ENCODE measurements at places on chromosomes 7 and 10. TPM values are rescaled to one million over a fixed set of nuclear protein-coding genes. Genes with fewer than 3 reads are reported as not detected.
A peak's percentile ranks its signal among the peaks of the same experiment; 100 is the strongest.

The NUPR2 gene
- not detected for total RNA-seq

The CALHM2 gene
- 35.8 TPM for total RNA-seq

The CLDN4 gene
- total RNA-seq, result 0.26 TPM

The ADAMTS14 gene
- 1.8 TPM for total RNA-seq

The FAM53B gene
- total RNA-seq, result 10.8 TPM

The PNLIPRP2 gene
- total RNA-seq, result not detected

The FAM237B gene
- not detected for total RNA-seq

DNA sequence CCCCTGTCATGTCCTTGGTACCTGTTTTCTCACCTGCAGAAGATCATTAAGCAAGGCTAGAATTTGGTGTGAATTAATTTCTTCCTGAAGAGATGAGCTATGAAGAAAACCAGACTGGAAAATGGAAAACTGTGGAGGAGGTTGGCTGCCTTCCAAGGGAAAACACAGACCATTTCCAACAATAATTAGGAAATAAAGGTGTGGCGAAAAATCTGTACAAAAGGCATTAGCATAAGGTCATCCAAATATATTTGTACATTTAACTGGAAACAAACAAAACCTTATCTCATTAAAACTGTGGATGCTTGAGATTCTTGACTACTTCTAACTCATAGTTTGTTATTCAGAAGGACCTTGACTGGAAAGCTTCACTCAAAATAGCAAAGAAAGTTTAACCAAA lies 1.7 kb downstream of the STN1 start:
- H3K27ac ChIP-seq, result no peak overlapping the region
- H3K27me3 ChIP-seq, result no peaks in the 10 kb centered on the region
- no peak for DNase-seq
- no peak overlapping the region for H3K4me3 ChIP-seq
- no peaks in the 10 kb centered on the region for H3K36me3 ChIP-seq

GRCh38 chr7:116353647-116354046 lies 143.3 kb downstream of the TES start:
- no peak overlapping the region for H3K4me3 ChIP-seq
- H3K27me3 ChIP-seq, result no peaks in the 10 kb centered on the region
- no peaks in the 10 kb centered on the region for H3K36me3 ChIP-seq
- peak; percentile 33 for DNase-seq

- no peaks in the 10 kb centered on the region for H3K4me1 ChIP-seq
- H3K36me3 ChIP-seq, result no peaks in the 10 kb centered on the region
- H3K27me3 ChIP-seq, result no peaks in the 10 kb centered on the region
- no peak overlapping the region for H3K4me3 ChIP-seq
- H3K27ac ChIP-seq, result no peak overlapping the region
Measured at GRCh38 chr10:82558014-82558607, 683.1 kb downstream of the NRG3 start.

- no peak overlapping the region for H3K27ac ChIP-seq
- H3K4me3 ChIP-seq, result no peak overlapping the region
- no peaks in the 10 kb centered on the region for H3K27me3 ChIP-seq
- DNase-seq, result peak; percentile 8
- H3K4me1 ChIP-seq, result no peaks in the 10 kb centered on the region
Measured at GRCh38 chr10:68506411-68506810, 20.9 kb downstream of the SLC25A16 start.

DNA sequence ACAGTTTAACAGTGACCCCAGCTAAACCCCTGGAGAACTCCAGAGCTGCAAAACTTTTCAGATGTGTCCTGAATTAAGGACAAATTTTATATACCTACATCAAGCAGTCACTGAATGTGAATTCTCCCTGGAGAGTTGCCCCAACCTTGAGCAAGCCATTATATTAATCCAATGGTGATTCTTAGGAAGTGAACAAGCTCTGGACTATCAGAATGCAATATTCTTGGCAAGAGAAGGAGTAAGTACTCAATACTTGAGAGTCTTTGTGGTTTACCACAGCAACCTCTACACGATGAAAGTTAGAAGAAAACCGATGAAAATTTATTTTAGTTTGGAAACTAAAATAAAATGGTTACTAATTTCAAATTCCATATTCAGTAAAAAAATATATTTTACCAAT lies 19.3 kb upstream of the ZNF365 start:
- H3K4me1 ChIP-seq, result no peaks in the 10 kb centered on the region
- H3K36me3 ChIP-seq, result no peaks in the 10 kb centered on the region
- DNase-seq, result peak; percentile 93
- no peak overlapping the region for H3K27ac ChIP-seq

GRCh38 chr10:68212721-68213352 lies 19.1 kb downstream of the ATOH7 start:
- H3K27ac ChIP-seq, result no peak overlapping the region
- H3K4me1 ChIP-seq, result no peaks in the 10 kb centered on the region
- H3K4me3 ChIP-seq, result no peak overlapping the region
- DNase-seq, result peak; percentile 20
- H3K27me3 ChIP-seq, result no peaks in the 10 kb centered on the region

DNA sequence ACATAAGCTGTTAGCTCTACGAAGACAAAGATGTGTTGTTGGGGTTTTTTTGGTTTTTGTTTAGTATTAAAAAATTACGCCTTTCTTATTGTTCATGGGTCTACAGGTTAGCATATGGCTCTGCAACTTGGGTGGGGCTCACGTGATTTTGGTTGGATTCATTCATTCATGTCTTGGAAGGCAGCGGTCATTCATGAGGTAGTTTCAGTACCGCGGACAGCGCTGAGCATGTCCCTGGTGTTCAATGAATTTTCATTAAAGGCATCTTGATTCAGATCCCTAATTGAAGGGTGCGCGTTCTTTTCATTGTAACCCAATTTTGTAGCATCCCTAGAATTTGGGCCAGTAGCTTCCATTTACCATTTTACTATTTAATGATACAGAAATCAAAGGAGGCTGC lies 42.9 kb upstream of the TCERG1L start:
- no peaks in the 10 kb centered on the region for H3K36me3 ChIP-seq
- no peaks in the 10 kb centered on the region for H3K27me3 ChIP-seq
- no peak overlapping the region for H3K4me3 ChIP-seq
- H3K4me1 ChIP-seq, result no peaks in the 10 kb centered on the region
- no peak overlapping the region for H3K27ac ChIP-seq
- no peak for DNase-seq

DNA sequence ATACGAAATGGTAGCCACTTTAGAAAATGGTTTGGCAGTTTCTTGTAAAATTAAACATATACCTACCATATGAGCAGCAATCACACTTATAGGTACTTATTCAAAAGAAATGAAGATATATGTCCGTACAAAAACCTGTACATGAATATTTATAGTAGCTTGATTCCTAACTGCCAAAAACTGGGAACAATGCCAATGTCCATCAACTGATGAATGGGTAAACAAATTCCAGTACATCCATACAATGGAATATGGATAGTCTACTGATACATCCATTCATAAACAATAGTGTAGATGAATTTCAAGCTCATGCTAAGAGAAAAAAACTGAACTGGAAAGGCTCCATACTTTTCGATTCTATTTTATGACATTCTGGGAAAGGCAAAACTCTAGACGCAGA lies 68.5 kb downstream of the AGK start:
- no peaks in the 10 kb centered on the region for H3K4me1 ChIP-seq
- H3K27me3 ChIP-seq, result no peaks in the 10 kb centered on the region
- DNase-seq, result no peak
- H3K27ac ChIP-seq, result no peak overlapping the region
- H3K36me3 ChIP-seq, result no peaks in the 10 kb centered on the region

- DNase-seq, result peak; percentile 91
- H3K4me3 ChIP-seq, result no peak overlapping the region
- peak overlapping the region; percentile 94 for H3K27ac ChIP-seq
- peaks cover 22% of the 10 kb centered on the region for H3K4me1 ChIP-seq
Measured at GRCh38 chr10:102815790-102816549, 21.2 kb downstream of the CYP17A1 start.

GRCh38 chr10:97083228-97083829 lies 102.4 kb downstream of the SLIT1 start:
- DNase-seq, result no peak
- no peak overlapping the region for H3K27ac ChIP-seq
- H3K27me3 ChIP-seq, result peaks cover 2% of the 10 kb centered on the region
- no peak overlapping the region for H3K4me3 ChIP-seq
- H3K4me1 ChIP-seq, result no peaks in the 10 kb centered on the region
- no peaks in the 10 kb centered on the region for H3K36me3 ChIP-seq

- peaks cover 4% of the 10 kb centered on the region for H3K4me1 ChIP-seq
- peaks cover 2% of the 10 kb centered on the region for H3K36me3 ChIP-seq
- H3K27ac ChIP-seq, result no peak overlapping the region
- DNase-seq, result peak; percentile 23
- peak overlapping the region; percentile 10 for H3K4me3 ChIP-seq
Measured at GRCh38 chr10:94361171-94361794, 1.5 kb downstream of the NOC3L start.

GRCh38 chr7:22725585-22725984 lies 1.4 kb upstream of the IL6 start:
- H3K36me3 ChIP-seq, result peaks cover 3% of the 10 kb centered on the region
- H3K27ac ChIP-seq, result peak overlapping the region; percentile 95
- no peaks in the 10 kb centered on the region for H3K27me3 ChIP-seq
- peaks cover 14% of the 10 kb centered on the region for H3K4me1 ChIP-seq
- H3K4me3 ChIP-seq, result no peak overlapping the region

DNA sequence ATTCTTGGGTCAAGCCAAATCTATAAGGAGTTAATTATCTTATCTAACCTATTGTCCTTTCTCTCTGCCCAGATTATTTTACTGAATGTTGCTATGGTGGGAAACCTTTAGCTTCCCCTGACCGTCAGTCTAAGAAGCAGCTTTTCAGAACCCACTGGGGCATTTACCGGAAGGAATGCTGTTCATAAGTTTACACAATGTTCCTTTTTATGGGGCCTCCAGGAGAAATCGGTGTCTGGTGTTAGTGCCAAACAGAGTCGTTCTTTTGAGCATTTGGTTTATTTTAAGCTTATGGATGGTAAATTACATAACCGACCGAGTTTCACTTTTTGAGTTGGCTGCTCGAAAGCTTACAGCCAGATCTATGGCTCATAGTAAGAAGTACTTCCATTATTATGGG lies 111.9 kb downstream of the CACNB2 start:
- no peak overlapping the region for H3K4me3 ChIP-seq
- no peak overlapping the region for H3K27ac ChIP-seq
- H3K36me3 ChIP-seq, result no peaks in the 10 kb centered on the region

- DNase-seq, result no peak
- no peak overlapping the region for H3K4me3 ChIP-seq
- H3K27me3 ChIP-seq, result no peaks in the 10 kb centered on the region
- no peaks in the 10 kb centered on the region for H3K36me3 ChIP-seq
Measured at GRCh38 chr7:101624246-101625001, 4.7 kb downstream of the MYL10 start.

- H3K27ac ChIP-seq, result no peak overlapping the region
- H3K4me3 ChIP-seq, result no peak overlapping the region
- no peaks in the 10 kb centered on the region for H3K36me3 ChIP-seq
- no peak for DNase-seq
- H3K27me3 ChIP-seq, result no peaks in the 10 kb centered on the region
Measured at GRCh38 chr10:3977761-3978160, 192.8 kb upstream of the KLF6 start.

DNA sequence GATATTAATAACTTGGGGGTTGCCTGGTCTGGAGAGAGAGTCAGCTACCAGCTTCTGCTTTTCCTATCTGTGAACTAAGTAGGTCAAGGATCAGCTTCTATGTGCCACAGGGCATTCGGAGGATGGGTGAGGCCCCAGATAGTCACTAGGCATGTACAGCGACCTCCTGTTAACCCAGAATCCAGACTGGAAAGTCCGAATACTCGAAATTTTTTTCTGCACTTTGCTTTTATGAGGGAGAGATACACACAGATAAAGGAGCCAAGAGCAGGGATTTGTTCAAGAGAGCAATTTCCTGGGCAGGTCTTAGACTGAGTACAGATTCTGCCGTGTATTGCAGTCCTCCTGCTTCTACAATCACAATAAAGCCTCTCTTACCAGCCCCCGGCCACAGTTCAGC lies 54.2 kb downstream of the EMX2 start:
- H3K36me3 ChIP-seq, result no peaks in the 10 kb centered on the region
- H3K27ac ChIP-seq, result no peak overlapping the region
- H3K4me1 ChIP-seq, result no peaks in the 10 kb centered on the region

DNA sequence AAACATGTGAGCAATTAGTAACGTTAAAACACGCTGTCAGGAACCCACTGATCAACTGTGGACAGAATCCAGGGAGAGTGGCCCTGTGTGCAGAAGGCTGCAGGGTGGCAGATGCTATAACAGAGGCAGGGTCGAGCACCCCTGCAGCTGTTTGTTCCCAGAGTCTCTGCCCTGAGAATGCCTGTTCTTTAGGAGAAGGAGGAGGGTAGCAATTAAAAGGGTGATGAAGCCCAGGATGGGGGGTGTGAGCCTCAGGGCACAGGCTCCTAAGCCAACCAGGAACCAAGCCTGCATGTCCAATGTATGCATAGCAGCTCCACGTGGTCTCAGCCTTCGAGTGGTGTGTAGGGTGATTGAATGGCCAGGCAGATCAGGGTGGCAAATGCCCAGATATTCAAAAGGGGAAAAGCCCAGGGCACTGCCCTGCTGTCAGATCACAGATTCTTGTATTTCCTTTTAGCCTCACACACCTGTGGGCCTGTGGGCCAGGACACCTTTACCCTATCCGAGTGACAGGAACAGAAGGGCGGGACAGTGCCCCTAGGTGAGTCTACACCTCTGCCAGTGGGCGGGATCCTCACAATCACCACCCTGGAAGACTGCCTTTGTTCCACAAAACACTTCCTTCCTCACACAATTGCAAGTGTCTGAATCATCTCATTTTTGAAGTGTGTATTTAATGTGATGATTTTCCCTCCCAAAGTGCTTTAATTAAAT lies 7.3 kb downstream of the WDFY4 start:
- H3K27ac ChIP-seq, result no peak overlapping the region
- no peak overlapping the region for H3K4me3 ChIP-seq
- H3K36me3 ChIP-seq, result no peaks in the 10 kb centered on the region
- H3K27me3 ChIP-seq, result peaks cover 2% of the 10 kb centered on the region
- H3K4me1 ChIP-seq, result no peaks in the 10 kb centered on the region

GRCh38 chr10:17494626-17495260 lies 40.3 kb upstream of the ST8SIA6 start:
- no peaks in the 10 kb centered on the region for H3K4me1 ChIP-seq
- no peaks in the 10 kb centered on the region for H3K27me3 ChIP-seq

DNA sequence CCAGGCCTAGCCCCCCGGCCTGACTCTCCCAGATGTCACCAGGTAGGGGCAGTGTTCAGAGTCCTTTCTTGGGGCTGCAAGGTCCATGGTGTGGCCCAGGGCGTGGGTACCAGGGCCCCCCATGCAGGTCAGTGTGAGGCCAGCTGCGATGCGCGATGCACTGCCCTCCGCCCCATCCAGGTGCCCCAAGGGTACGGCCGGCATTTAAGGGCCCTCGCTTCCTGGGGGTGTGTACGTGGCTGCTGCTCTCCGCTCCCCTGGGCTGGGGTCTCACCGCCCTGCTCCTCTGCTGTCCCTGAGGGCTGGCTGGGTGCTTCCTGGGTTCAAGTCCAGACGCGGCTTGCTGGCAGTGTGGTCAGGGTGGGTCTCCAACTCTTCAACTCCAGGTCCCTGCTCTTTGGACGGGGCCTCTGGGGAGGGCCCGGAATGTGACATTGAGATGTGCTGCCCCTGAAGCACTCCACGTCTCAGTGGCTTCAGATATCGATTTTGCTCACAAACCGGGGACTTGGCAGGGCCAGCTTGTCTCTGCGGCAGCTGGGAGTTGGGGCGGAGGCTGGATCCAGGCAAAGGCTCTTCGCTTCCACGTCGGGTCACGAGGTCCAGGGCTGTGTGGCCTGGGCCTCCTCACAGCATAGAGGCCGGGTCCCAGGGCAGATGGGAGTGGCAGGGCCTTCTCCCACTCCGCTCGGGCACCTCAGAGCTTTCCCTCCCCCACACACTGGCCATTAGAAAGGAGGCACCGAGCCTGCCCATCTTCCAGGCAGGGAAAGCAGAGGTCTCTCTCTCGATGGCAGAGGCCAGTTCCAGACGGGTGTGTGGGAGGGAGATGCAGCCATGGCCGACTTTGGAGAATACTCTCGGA lies 93.2 kb downstream of the UNCX start:
- no peaks in the 10 kb centered on the region for H3K4me1 ChIP-seq
- no peak overlapping the region for H3K4me3 ChIP-seq
- no peaks in the 10 kb centered on the region for H3K36me3 ChIP-seq
- H3K27me3 ChIP-seq, result no peaks in the 10 kb centered on the region
- H3K27ac ChIP-seq, result no peak overlapping the region

All from fibroblast of lung (primary cell).